Activated CD8-positive, alpha-beta T cell treated with anti-CD3 and anti-CD28 coated beads for 36 hours (primary cell): ENCODE measurements at places on chromosomes 5 and 9. TPM values are rescaled to one million over a fixed set of nuclear protein-coding genes. Genes with fewer than 3 reads are reported as not detected.

GRCh38 chr5:175902026-175902425, 30.6 kb downstream of the CPLX2 start:
- peaks cover 2% of the 10 kb centered on the region for H3K36me3 ChIP-seq
- no peak overlapping the region for H3K27ac ChIP-seq
- H3K4me3 ChIP-seq = no peak overlapping the region
- no peaks in the 10 kb centered on the region for H3K27me3 ChIP-seq
- no peaks in the 10 kb centered on the region for H3K4me1 ChIP-seq

DNA sequence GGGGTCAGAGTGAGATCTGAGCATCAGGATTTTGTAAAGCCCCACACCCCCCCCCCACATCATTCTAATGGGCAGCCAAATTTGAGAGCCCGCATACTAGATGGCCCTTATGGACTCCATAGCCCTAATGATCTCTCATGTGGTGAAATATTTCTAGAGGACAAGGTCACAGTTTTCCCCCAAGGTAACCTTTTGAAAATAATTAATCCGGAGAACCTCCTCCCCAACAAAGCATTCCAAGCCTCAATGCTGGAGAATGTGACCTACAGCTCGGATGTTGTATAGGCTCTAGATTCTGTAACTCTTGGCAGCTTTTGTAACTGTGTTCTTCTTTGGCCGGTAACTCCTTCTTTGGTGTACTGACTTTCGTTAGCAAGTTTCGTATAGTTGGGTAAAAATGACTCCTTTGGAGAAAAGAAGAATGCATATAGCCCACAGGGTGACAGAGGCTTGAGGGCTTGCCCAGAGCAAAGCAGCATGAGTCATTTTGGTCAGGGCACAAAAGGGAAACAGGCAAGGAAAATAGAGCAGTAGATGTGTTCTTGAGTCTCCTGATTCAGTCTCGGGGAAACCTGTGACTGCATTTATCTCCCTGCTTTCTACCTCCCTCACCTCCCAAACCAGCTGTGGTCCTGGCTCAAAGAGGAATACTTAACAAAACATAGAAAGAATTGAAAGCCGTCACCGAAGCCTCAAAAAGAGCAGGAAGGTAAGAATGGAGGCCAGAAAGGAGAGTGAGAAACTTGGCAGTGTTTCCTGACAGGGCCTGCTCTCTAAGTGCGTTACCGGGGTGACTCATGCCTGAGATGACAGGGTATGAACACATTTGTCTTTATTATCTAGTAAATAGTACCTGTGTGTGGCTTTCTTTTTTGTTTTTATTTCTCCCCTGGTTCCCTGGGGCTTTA, 6.6 kb upstream of the XPA start:
- H3K27me3 ChIP-seq = peaks cover 4% of the 10 kb centered on the region
- peak; percentile 65 for DNase-seq
- peaks cover 17% of the 10 kb centered on the region for H3K4me1 ChIP-seq
- no peaks in the 10 kb centered on the region for H3K36me3 ChIP-seq
- H3K4me3 ChIP-seq = peak overlapping the region; percentile 19
- H3K27ac ChIP-seq = peak overlapping the region; percentile 91

- H3K27me3 ChIP-seq = no peaks in the 10 kb centered on the region
- H3K4me3 ChIP-seq = no peak overlapping the region
- H3K27ac ChIP-seq = no peak overlapping the region
- no peak for DNase-seq
- no peaks in the 10 kb centered on the region for H3K36me3 ChIP-seq
These were observed 170.2 kb upstream of the NREP start for GRCh38 chr5:111927191-111927590.

GRCh38 chr5:127400946-127401670, 110.5 kb downstream of the MEGF10 start:
- H3K4me1 ChIP-seq = no peaks in the 10 kb centered on the region
- DNase-seq = no peak
- H3K27me3 ChIP-seq = peaks cover 19% of the 10 kb centered on the region

GRCh38 chr5:154162539-154163151, 27.9 kb upstream of the GALNT10 start:
- no peak overlapping the region for H3K4me3 ChIP-seq
- peaks cover 29% of the 10 kb centered on the region for H3K27me3 ChIP-seq
- DNase-seq = no peak
- no peaks in the 10 kb centered on the region for H3K36me3 ChIP-seq
- H3K4me1 ChIP-seq = no peaks in the 10 kb centered on the region

GRCh38 chr9:124507880-124508423, 753 bp upstream of the NR5A1 start:
- peaks cover 16% of the 10 kb centered on the region for H3K27me3 ChIP-seq
- H3K4me3 ChIP-seq = no peak overlapping the region
- H3K4me1 ChIP-seq = peaks cover 5% of the 10 kb centered on the region
- H3K36me3 ChIP-seq = no peaks in the 10 kb centered on the region

- H3K4me1 ChIP-seq = no peaks in the 10 kb centered on the region
- no peak overlapping the region for H3K4me3 ChIP-seq
- H3K27me3 ChIP-seq = peaks cover 13% of the 10 kb centered on the region
- DNase-seq = no peak
- no peak overlapping the region for H3K27ac ChIP-seq
These were observed 113.2 kb upstream of the PRRC1 start for GRCh38 chr5:127404190-127404589.

- no peak overlapping the region for H3K4me3 ChIP-seq
- no peak for DNase-seq
- H3K27ac ChIP-seq = no peak overlapping the region
- no peaks in the 10 kb centered on the region for H3K4me1 ChIP-seq
These were observed 27.1 kb downstream of the COX7C start for GRCh38 chr5:86644843-86645242.

GRCh38 chr5:124419531-124419930, 326.9 kb downstream of the ZNF608 start:
- no peak overlapping the region for H3K4me3 ChIP-seq
- DNase-seq = no peak
- H3K27ac ChIP-seq = no peak overlapping the region
- H3K36me3 ChIP-seq = no peaks in the 10 kb centered on the region
- no peaks in the 10 kb centered on the region for H3K27me3 ChIP-seq

DNA sequence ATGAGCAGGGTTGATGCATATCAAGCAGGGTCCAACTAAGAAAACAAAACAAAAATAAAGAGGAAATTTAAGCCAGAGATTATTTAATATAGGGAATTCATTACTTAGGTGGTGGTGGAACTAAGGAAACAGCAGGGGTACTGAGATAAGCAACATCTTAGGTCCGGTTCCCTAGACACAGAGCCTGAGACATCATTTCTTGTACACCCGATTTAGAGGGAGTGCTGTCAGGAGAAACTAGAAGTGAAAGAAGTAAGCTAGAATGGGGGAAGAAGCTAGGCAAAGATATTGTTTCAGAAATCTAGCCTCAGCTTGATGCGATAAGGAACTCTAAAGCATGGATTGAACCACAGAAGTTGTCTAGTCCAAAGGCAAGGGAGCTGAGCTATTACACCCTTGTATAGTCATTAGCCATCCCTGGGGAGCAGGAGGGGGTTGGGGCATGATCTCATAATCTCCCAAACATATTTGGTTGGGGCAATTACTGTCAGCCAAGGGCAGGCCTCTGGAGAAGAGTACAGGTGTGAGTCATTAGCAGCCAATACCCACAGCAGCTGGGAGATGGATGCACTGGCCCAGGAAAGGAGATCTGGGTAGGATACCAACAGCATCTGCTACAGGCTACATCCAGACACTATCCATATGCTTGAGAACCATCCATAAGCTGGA, 194.5 kb downstream of the ARL15 start:
- no peak overlapping the region for H3K4me3 ChIP-seq
- H3K4me1 ChIP-seq = no peaks in the 10 kb centered on the region
- no peaks in the 10 kb centered on the region for H3K27me3 ChIP-seq
- H3K36me3 ChIP-seq = no peaks in the 10 kb centered on the region
- no peak overlapping the region for H3K27ac ChIP-seq
- no peak for DNase-seq

GRCh38 chr5:172473427-172473826, 19.1 kb upstream of the SH3PXD2B start:
- no peaks in the 10 kb centered on the region for H3K36me3 ChIP-seq
- no peak overlapping the region for H3K27ac ChIP-seq
- H3K4me3 ChIP-seq = no peak overlapping the region
- H3K27me3 ChIP-seq = peaks cover 5% of the 10 kb centered on the region
- no peak for DNase-seq

DNA sequence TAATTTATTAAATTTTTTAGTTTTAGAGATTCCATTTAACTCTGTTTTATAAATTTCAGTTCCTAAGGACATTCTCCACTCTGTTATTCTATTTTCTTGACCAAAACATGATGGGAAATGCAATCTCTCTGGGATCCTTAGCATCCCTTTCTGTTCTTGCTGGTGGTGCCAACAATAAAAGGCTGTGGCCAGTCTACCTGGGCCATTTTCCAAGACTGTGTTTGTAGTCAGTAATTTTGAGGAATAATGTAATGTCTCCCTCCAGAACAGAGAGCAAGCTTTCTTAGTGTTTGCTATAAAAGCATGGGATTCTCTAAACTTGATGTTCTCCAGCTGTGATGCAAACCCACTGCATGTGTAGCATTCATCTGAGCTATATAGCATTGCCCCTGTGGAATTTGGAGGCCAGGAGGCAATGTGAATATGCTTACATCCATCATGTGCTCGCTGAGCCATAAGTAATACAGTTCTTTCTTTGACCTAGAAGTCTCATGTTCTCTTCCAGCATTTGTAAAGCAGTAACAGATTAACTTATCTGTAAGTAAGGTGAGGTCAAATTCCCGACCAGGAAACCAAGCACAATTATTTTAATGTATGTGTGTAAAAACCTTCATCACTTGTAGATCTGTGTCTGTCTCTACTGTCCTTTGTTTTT, 211.5 kb upstream of the TAS2R1 start:
- H3K36me3 ChIP-seq = no peaks in the 10 kb centered on the region
- H3K4me3 ChIP-seq = no peak overlapping the region
- no peak overlapping the region for H3K27ac ChIP-seq
- H3K4me1 ChIP-seq = no peaks in the 10 kb centered on the region
- no peak for DNase-seq
- peaks cover 2% of the 10 kb centered on the region for H3K27me3 ChIP-seq

- no peaks in the 10 kb centered on the region for H3K36me3 ChIP-seq
- DNase-seq = no peak
- peaks cover 8% of the 10 kb centered on the region for H3K27me3 ChIP-seq
- no peak overlapping the region for H3K27ac ChIP-seq
These were observed 16.6 kb downstream of the WWC1 start for GRCh38 chr5:168307925-168308584.

DNA sequence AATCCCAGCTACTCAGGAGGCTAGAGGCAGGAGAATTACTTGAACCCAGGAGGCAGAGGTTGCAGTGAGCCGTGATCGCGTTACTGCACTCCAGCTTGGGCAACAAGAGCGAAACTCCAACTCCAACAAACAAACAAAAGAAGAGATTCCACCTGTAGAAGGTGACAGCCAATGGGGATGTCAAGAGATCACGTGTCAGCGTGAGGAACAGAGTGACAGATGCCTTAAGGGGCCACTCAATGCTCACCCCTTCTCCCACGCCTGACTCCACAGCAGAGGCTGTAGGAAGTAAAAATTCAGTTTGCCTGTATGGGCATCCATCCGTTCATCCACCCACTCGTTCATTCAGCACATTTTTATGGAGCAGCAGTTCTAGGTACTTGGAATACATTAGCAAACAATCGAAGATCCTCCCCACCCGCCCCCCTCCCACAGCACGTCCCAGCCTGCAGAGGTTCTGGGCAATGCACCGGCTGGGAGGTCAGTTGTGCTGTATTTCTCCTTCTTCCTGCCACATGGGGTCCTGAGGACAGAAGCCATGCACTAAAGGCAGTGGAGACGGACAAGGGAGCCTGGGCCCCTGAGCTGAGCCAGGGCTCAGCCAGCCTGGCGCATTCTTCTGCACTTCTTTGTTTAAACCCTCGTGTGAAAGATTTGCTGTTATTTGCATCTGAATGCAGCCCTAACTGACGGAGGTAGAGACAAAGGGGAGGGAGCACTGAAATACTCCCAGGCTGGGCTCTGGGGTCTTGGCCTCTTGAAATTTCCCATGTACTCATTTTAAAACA, 11.3 kb upstream of the RNF130 start:
- no peak overlapping the region for H3K4me3 ChIP-seq
- no peaks in the 10 kb centered on the region for H3K36me3 ChIP-seq
- DNase-seq = no peak
- H3K4me1 ChIP-seq = peaks cover 20% of the 10 kb centered on the region
- H3K27me3 ChIP-seq = peaks cover 30% of the 10 kb centered on the region

DNA sequence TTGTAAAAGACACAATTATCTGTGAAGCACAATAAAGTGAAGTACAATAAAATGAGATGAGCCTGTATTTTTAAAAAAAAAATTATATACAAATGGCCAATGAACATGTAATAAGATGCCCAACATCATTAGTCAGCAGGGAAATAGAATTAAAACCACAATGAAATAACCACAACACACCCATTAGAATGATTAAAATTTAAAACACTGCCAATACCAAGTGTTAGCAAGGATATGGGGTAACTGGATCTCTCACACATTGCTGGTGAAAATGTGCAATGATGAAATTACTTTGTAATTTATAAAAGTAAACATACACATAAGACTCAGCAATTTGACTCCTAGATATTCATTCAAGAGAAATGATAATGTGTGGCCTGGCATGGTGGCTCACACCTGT, 62.8 kb downstream of the SHOC1 start:
- no peak overlapping the region for H3K27ac ChIP-seq
- no peak overlapping the region for H3K4me3 ChIP-seq
- peaks cover 17% of the 10 kb centered on the region for H3K36me3 ChIP-seq
- H3K4me1 ChIP-seq = peaks cover 2% of the 10 kb centered on the region
- H3K27me3 ChIP-seq = no peaks in the 10 kb centered on the region

- peaks cover 2% of the 10 kb centered on the region for H3K27me3 ChIP-seq
- DNase-seq = peak; percentile 22
- H3K4me3 ChIP-seq = no peak overlapping the region
- no peaks in the 10 kb centered on the region for H3K36me3 ChIP-seq
These were observed 164.8 kb downstream of the HSD17B3 start for GRCh38 chr9:96136992-96137670.

The PSD2 gene
- not detected for total RNA-seq

The NXNL2 gene
- not detected for total RNA-seq

The STK32A gene
- total RNA-seq = not detected

The SLC25A2 gene
- total RNA-seq = not detected

The SOX30 gene
- total RNA-seq = 0.16 TPM

The PCDHB6 gene
- total RNA-seq = not detected

The TOR1B gene
- 18.5 TPM for total RNA-seq

The IFNA2 gene
- total RNA-seq = not detected

The C1QTNF2 gene
- not detected for total RNA-seq

The ZNF462 gene
- not detected for total RNA-seq

The PRR16 gene
- not detected for total RNA-seq

The CSF1R gene
- total RNA-seq = not detected
